ENCODE measurements at places on chromosomes 4 and X.
A peak's percentile ranks its signal among the peaks of the same experiment; 100 is the strongest.

DNA sequence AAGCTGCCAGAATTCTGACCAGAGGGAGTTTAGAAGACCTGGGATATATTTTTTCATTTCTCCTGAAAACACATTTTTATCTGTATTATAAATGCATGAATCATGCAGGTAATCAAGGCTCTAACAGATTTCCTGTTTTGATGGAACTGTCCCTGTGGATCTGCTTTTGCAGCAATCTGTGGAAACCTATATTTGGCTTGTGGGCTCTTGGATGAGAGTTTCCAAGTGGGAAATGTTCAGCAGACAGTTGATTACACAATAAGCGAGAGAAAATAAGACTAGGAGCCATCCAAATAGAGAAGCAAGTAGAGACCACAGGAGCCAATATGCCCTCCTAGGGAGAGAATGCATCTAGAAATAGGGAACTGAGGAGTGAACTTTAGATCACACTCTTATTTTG, 105.0 kb downstream of the NDST3 start:
- DNase-seq: no peak

GRCh38 chr4:154471032-154471431, 20.6 kb downstream of the DCHS2 start:
- no peak for DNase-seq

- no peak for DNase-seq
Observed at GRCh38 chr4:1943928-1944327, 64.8 kb downstream of the NELFA start.

DNA sequence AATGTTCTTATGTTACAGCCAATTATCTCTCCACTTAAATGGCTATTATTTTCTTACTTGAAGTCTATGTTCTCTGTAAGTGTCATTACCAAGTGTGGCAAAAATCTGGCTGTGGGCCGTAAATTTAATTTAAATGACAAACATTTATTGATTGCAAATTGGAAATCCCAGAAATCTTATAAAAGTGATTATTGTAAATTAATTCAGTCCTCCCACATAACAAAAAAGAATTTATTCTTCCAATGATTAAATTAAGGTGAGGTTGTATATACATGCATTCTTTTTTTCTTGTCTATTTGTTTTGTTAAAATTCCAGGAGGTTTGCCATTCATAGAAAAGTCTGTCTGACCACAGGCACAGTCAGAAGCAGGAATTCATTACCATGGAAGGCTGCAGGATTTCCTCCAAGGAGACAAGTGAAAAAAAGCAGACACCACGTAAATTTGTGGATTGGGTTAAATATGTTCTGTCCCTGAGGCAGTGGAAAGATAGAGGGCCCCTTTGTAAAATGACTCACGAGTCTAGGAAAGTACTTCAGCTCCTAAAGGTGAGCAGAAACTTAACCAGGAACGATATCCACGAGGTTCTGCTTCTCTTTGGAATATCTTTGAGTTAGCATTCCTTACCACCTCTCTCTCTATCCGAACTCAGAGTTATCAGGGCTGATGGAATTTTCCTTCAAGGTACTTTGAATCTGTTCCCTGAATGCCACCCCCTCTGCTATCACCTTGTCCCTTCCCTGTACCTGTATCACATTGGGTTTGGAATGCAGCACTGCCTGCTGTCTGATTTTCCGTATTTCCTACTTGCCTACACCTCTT, 10.7 kb downstream of the PPARGC1A start:
- DNase-seq: no peak

GRCh38 chr4:55358668-55359067, 12.6 kb downstream of the SRD5A3 start:
- DNase-seq: peak; percentile 60

DNA sequence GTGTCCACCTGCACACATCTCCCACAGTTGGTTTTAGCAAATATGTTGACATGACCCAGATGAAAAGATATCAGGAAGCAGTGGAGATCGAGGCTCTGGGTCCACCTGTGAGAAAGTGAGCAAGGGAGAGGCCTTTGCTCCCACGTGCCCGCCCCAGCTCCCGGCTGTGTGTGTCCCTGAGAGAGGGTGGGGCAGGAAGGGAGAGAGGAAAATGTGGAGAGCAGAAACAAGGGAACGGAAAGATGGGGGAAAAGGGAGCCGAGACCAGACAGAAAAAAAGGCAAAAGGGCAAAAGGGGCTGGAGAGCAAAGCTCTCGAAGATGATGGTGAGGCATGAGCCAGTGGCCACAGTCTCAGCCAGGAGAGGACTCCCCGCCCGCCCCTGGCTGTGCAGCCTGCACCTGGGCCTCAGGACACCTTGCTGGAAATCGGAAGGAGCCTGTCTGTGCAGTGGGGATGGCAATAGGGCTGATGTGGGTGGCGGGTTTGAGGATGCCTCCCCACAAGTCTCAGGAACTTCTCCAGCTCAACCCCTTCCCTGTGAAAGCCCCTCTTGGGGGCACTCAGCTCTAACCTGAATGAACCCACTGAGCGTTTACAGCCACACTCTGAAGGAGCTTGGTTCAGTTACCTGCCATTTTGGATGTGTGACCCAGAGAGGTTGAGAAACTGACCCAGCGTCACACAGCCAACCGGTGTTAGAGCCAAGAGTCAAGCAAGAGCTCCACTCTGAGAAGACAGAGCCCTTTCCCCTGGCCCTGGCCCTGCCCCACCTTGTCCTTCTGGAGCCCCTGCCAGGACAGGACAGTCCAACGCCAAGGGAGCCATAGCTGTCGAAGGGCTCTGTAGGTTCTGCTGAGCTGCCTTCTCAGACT, 20.3 kb upstream of the MSX1 start:
- DNase-seq: no peak

GRCh38 chrX:46444011-46444410, 101.2 kb downstream of the ZNF674 start:
- peak; percentile 43 for DNase-seq

GRCh38 chrX:133215747-133216146, 2.4 kb downstream of the TFDP3 start:
- no peak for DNase-seq

DNA sequence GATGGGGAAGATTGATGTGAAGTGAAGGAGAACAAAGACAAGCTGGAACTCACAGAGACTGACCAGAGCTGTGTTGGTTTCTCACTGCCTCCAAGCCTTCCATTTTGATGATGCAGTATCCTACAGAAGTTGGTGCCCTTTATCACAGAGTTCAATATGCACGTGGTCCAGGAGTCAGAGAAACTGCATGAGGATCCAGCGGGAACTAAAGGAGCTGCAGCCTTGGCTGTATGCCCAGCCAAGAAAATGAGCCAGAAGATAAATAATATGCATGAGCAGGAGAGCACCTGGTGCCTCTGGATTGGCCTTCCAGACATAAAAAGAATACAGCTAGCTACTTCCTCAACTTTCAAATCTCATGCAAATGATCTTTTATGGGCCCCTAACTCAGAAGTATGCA, 44.3 kb upstream of the DCLK2 start:
- no peak for DNase-seq

GRCh38 chrX:153901753-153902140, 2.7 kb upstream of the AVPR2 start:
- no peak for DNase-seq

GRCh38 chr4:39539089-39539611, 11.9 kb upstream of the UGDH start:
- no peak for DNase-seq

DNA sequence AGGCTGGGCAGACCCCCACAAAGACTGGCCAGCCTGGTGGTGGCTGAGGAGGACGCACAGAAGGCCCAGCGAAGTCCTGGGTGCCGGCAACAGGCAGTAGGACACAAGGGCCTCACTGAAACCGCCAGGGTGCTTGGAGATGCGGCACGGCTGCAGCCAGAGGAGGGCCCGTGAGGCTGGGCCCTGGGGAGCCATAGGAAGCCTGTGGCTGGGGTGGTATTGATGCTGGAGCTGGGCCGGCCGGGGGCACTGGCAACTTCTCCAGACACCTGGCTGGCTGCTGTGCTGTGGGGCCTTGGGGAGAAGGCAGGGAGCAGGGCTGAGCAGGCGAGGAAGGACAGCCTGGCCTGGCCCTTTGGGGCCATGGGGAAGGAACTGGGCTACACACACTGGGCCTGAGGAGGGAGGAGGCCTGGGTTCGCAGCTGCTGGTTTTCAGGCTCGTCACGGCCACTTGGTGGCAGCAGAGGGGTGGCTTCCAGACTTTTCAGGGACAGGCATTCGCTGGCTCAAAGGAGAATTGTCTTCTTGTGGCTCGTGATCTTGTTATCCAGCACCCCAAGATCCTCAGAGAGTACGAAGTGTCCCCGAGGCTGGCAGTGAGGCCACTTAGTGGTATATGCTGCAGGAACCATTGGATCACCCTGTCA, 37.2 kb downstream of the ATP2B3 start:
- DNase-seq: peak; percentile 2

DNA sequence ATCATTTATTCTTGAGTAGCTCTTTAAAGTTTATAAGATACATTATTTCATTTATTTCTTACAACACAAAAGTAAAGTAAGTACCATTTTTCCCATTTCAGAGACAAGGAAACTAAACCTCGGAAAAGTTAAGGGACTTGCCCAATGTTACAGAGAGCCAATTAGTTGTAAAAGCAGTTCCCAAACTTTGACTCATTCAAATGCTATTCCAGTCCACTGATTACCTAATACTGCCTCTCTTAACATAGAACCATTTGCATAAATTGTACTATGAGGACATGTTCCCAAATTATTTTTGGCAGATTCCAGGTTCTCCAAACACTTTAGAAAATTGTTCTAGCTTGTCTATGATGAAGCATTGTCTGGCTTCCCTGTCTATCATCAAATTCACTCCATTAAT, 45.6 kb upstream of the GRIA3 start:
- DNase-seq: peak; percentile 14

- no peak for DNase-seq
Observed at GRCh38 chrX:104929324-104929723, 291.2 kb downstream of the TEX13A start.

GRCh38 chr4:145732001-145732815, 52.3 kb downstream of the C4orf51 start:
- no peak for DNase-seq

DNA sequence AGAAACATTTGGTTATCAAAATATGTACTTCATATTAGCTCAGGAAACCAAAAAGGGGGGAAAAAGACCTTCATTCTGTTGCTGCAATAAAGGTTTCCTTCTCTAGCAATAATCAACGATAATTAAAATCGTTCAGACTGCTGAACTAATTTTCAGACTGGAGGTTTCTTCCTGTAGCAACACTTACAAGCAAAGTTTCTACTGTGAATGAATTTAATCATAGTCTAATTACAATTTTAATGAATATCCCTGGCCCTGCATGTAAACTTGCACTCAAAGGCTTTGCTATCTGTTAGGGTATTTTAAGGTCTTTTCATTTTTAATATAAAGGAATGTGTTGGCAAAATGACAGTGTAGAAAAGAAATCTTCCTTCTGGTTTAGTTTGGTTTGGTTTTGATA, 265.2 kb downstream of the QDPR start:
- DNase-seq: no peak

GRCh38 chr4:137655302-137655701, 123.0 kb upstream of the PCDH18 start:
- DNase-seq: no peak

DNA sequence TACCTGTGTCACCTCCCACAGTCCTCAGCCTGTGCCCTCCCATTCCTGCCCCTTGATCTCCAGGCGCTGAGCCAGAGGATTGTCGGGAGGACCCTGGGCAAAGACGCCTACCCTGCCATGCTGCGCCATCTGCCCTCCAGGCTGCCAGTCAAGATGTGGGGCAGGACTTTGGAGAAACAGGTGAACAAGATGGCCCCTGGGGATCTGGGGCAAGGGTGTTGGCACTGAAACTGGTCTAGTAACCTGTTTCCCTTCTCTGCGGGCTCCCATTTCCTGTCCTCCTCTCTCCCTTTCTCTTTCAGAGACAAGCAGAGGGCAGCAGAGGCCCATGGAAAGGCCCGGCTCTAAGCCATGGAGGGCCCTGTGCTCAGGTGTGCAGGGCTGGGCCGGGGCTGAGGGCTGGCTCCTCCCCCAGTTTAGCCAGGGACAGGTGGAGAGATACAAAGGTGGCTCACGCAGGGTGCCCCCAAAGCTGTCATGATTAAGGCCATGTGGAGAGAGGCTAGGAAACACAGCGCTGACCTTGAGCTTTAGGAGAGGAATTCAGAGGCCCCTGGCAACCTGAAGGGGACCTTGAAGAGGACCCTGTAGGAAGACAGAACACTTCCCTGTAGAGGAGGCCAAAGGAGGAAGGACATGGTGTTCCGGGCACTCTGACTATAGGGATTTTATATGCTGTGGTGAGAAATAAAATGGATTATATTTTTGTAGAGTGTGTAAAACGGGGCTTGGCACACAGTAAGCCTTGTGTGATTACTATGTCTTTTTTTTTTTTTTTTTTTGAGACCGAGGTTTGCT, at the start of gene GLOD5:
Gene GLOD5, plus strand, starts transcription at position 74 of the 798 bp plus-strand sequence. Its CDS starts 44 bp downstream, at position 118.
- DNase-seq: no peak

DNA sequence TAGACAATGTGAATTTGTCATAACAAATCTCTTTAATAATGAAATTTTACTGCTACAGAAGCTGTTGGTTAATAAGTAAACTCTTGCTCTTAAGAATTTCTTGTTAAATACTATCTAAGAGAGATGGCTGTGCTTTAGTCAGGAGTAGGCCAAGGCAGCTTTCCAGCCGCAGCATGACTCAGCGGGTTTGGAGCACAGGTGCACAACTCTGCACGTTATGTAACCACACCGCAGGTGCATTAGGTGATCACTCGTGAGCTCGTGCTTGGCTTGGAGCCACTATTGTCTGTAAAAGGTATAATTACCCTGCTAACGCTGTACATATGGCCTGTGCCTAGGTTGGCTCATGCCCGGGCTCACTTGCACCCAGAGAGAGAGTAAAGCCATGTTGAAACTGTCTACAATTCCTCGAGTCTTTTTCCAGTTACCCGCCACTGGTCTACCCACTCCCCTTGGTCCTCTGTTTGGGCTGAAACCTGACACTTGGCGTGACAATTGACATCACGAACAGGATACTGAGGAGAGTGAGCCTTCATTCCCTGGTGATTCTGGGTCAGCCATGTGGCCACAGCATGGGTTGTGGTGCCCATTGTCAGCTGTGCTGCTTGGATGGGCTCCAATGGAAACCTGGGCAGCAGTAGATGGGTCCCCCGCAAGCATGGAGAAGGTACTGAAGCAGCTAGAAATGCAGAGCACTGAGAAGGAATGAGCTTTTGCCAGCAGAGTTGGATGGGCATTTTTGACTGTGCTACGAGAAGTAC, 18.4 kb upstream of the ANAPC4 start:
- DNase-seq: no peak

GRCh38 chr4:791898-792625, 33.9 kb downstream of the CPLX1 start:
- no peak for DNase-seq

DNA sequence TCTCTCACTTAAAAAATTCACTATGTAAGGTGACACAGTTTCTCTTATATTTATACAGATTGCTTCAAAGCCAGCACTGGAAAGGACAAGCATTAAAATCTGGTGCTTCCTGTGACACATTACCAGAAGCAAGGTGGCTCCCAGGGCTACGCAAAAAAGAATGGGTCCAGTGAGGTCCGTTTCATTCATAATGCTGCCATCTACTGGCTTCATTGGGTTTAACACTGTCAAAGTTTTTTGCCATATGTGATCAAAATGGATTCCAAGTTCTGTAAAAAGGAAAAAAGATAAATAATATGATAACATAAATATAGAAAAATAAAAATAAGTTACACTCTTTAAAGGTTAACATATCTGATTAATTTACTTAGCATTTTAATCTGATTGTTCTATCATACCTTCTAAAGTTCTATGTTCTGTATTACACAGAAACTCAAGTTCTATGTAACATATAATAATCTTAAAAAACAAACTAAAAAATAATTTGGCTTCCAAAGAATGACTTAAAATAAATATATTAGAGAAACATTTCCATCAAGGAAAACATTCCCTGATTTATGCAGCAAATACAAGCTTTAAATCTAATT, 22.1 kb downstream of the YIPF7 start:
- DNase-seq: peak; percentile 8

GRCh38 chrX:18210470-18210869, 10.2 kb downstream of the BEND2 start:
- no peak for DNase-seq

- DNase-seq: no peak
Observed at GRCh38 chr4:106907216-106907615, 128.9 kb downstream of the DKK2 start.

Data from AG09319 (cell line).